Activated naive CD8-positive, alpha-beta T cell treated with anti-CD3 and anti-CD28 coated beads, Interleukin-2, amount 10 ng/mL, durations not matched to agents 7 days and 5 days (primary cell): ENCODE measurements at places on chromosomes 5 and 9. TPM values are rescaled to one million over a fixed set of nuclear protein-coding genes. Genes with fewer than 3 reads are reported as not detected.

- no peak for DNase-seq
Measured at GRCh38 chr9:122100756-122101155, 7.6 kb upstream of the TTLL11 start.

Gene PDLIM4
- 0.64 TPM for total RNA-seq

GRCh38 chr9:21993893-21994555, at the start of gene CDKN2A:
Gene CDKN2A (minus strand): TSS chr9:21994392.
- DNase-seq: peak; percentile 76

DNA sequence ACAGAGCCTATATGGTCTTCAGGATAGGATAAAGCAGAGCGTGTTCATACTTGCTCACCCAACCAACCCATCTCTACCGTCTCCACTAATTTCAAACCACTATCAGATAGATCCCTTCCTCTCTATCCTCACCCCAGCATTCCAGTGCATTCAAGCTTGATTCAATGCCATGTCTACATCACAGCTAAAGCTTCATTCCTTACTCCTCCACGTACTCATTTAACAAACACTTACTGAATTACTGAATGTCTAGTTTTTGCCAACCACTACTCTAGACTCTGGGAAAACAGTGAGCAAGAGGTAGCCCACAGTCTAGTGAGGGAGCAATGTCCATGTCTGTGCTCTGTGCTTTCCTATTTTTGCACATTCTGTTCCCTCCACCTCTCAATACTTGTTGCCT, 163.5 kb upstream of the MSX2 start:
- no peak for DNase-seq

Gene PDZD2
- 0.22 TPM for total RNA-seq

Gene FRMD3
- 1.2 TPM for total RNA-seq

GRCh38 chr9:134438195-134438788, 112.0 kb downstream of the RXRA start:
- DNase-seq: no peak

- no peak for DNase-seq
Measured at GRCh38 chr5:75566710-75567309, 44.4 kb upstream of the ANKDD1B start.

DNA sequence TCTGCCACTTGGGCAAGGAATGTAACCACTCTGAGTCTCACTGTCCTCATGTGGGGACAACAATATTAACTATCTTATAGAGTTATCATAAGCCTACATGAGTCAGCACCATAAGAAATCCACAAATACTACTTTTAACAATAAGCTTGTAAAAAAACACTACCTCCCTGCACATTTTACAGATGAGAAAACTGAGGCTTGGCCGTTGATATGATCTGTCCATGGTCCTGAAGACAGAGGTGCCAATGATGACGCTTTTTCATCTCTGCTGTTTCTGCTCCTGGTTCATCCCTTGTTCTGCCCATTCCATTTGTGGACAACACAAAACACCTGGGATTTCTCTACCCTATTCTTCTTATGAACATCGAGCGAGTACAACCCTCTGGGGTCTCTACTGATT, 23.4 kb upstream of the STRBP start:
- DNase-seq: no peak

DNA sequence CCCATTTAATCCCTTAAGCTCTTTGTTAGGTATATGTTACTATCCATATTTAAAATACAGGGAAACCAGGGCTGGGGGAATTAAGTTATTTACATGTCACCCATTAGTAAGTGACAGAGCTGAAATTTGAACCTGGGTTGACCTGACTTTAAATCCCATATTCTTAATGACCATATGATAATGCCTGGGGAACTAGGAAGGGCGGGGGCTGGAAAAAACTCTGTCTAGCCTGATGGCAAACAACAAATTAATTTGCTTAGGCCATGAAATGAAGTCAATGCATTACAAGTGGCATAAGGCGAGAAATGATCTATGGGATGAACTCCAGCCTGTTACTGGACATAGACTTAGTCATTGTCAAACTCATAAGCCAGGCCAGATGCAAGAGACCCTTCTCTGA, 325.7 kb upstream of the WWC1 start:
- no peak for DNase-seq

DNA sequence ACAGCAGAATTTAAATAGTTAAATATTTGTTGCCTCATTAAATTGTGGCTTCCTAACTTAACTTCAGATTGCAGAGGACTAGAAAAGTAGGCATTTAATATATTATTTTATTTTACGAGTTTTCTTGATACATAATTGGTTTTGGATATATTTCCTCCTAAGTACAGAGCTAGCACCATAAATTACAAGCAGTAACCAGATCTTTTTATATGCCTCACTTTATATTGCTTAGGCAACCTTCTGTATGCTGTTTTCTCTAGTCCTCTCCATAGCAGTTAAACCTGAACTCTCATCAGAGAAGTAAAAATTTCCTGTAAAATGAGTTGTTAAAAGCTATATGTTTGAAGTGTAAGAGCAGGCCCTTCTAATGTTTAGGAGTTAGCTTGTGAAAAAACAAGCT, 144.2 kb downstream of the ZCCHC7 start:
- no peak for DNase-seq

DNA sequence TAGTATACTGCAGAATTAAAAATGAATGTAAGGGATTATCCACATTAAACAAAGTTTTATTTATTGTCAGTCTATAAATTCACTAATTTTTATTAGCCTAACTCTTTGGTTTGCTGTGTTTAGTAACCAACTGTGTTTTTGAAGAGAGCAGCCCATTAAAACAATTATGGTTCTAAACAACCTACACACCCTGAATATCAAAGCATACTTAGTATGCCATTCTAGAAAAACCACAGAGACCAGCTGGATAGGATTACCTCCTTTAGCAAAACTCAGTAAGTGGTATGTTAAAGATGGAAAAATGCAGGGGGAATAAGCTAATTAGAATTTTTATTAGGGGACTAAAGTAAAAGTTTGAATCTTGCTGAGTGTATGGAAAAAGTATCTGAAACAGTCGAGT, 1981.7 kb upstream of the NUDT12 start:
- DNase-seq: no peak

Gene ALDH7A1
- 4.2 TPM for total RNA-seq

DNA sequence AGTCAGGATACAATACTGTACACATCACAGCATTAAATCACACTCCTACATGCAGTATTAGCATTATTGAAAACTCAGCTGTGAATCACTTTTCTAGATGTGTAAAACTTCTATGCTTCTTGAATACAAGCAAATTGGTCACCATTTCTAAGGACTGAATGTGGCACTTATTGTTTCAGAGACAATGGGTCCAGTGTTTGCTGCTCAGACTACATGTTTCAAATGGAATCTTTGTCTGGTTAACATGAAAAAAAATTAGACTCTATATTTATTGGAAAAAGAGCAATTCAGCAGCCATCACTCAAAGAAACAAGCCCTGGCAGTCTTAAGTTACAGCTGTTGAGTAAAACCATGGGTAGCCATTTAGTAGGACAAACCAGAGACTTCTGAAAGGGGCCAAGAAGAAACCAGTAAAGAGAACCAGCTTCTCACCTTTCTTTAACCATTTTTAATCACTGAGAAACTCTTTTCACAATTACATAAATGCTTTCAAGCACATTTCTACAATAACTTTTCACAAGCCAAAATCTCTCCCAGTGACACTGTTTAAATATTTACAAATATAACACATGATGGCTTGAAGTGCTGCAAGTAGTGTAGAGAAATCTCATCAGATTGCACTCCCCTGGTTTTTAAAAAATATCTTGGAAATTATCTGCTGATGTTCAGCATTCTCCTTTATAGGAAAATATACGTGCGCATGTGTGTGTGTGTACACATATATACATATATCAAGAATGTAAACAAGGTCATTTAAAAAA, 35.2 kb downstream of the OR2K2 start:
- DNase-seq: no peak

Gene BTNL3
- not detected for total RNA-seq

GRCh38 chr5:9284272-9284671, 261.6 kb downstream of the SEMA5A start:
- DNase-seq: no peak

DNA sequence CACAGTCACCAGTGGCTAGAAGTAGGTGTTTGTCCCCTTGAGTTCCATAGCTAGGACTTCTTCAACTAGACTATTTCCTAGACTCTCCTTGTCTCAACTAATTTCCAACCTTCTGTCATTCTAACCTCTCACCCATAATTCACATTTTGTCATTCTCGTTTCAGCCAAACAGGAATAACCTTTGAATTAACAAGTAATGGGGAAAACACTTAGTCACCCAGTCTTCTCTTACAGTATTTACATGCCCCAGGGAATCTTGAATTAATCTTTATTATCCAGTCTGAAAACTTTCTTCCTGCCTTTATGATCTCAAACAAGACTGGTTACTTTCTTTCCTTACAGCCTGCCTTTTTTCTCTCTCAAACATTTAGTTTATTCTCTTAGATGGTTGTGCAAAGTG, 63.3 kb upstream of the RUSC2 start:
- no peak for DNase-seq

GRCh38 chr9:76194896-76195295, 199.3 kb downstream of the RFK start:
- DNase-seq: no peak

- no peak for DNase-seq
Measured at GRCh38 chr9:77679661-77680368, 31.7 kb upstream of the GNA14 start.

Gene SMIM33
- 0.34 TPM for total RNA-seq

Gene AK8
- not detected for total RNA-seq

GRCh38 chr9:33718987-33719386, 76.4 kb upstream of the PRSS3 start:
- DNase-seq: no peak

DNA sequence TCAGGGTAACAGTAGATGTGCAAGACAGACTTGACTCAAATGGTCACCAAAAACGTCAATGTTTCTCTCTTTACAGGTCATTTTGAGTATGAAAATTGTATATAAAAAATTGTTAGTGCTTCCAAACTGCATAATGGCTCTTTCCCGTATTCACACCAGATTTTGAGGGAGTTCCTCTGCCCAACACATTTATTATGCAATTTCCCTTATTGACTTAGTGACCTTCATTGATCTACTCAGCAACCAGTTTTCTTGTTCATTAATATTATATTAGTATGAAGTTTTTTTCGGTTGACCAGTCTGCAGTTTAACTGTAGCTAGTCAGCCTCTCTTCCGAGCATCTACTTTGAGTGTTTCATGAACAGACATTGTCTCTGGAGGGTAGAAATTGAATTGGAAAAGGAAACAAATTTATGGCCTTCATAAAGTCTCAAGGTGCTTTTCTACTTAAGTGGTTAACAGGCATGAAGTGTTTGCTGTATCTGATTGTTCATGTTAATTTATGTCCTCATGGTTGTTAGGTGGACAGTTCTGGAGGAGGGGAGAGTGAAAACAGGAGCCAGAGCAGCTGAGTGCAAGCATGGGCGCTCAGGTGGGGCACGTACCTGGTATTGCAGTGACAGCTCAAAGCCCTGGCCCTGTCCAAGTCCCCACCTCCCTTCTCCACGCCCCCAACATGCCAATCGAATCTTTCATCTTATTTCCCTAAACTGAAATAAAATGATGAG, 240.2 kb downstream of the RFK start:
- no peak for DNase-seq

GRCh38 chr9:129900263-129901027, 65.2 kb downstream of the USP20 start:
- DNase-seq: no peak

DNA sequence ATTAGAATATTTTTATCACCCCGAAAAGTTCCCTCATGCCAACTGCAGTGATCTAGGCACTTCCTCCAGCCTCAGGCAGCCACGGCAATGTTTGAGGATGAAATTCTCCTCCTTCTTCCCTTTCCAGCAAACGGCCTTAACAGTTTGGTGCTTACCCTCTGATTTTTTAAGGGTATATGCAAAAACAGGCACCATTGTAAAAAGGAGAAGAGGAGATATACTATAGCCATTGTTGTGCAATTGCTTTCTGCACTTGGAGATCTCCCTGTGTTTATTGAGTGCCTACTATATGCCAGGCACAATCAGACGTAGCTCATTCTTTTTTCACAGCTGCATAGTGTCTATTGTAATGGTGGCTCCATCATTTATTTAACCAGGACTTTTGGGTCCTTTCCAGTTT, 29.4 kb downstream of the GSN start:
- no peak for DNase-seq

- DNase-seq: no peak
Measured at GRCh38 chr5:15003511-15003920, 131.9 kb upstream of the ANKH start.

Gene IRGM
- 4.4 TPM for total RNA-seq

GRCh38 chr5:67238191-67238590, 41.6 kb upstream of the CD180 start:
- DNase-seq: no peak

GRCh38 chr5:73994963-73995362, 369.0 kb downstream of the ARHGEF28 start:
- DNase-seq: no peak
